ENCODE measurements at places on chromosomes 5 and 9. TPM values are rescaled to one million over a fixed set of nuclear protein-coding genes. Genes with fewer than 3 reads are reported as not detected.

DNA sequence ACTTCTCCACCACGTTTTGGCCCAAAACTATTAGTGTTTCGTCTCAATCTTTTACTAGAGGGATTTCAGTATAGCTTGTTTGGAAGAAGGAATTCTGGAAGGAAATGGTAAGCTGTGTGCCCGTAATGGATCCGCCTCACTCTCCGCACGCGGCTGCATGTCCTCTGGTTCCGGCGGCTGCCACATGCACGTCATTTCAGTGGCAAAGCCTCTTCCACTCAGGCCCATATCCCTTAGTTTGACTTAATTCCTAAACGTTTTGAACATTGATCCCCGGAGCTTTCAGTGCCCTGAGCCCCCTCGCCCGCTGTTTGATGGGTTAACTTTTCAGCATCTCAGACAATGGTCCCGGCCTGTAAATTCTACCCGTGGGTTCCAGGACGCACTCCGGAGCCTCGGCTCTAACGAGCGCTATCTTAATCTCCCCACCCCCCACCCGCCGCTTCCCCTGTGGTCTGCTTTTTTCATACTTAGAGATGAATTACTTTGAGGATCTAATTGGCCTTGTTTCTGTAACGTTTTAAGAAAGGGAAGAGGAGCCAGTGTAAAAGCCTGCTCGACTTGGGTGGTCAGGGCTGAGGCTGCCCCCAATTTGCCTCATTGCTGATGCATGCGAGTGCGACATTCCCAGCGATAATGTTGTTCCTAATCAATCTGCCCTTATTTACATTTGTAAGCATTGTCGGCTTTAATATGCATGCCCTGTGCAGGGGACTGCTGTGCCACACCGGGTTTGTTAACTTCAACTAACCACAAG, 4.6 kb downstream of the PTCH1 start:
- no peak for DNase-seq

- no peak for DNase-seq
Measured at GRCh38 chr9:132986640-132987620, 8.4 kb downstream of the GFI1B start.

GRCh38 chr5:128234928-128235641, 151.5 kb downstream of the SLC12A2 start:
- no peak for DNase-seq

GRCh38 chr9:36640771-36641381, 68.2 kb downstream of the MELK start:
- DNase-seq: no peak

- no peak for DNase-seq
Measured at GRCh38 chr5:157245476-157245875, 20.4 kb upstream of the CYFIP2 start.

GRCh38 chr5:181121675-181122561, 9.1 kb downstream of the OR2V1 start:
- DNase-seq: no peak

DNA sequence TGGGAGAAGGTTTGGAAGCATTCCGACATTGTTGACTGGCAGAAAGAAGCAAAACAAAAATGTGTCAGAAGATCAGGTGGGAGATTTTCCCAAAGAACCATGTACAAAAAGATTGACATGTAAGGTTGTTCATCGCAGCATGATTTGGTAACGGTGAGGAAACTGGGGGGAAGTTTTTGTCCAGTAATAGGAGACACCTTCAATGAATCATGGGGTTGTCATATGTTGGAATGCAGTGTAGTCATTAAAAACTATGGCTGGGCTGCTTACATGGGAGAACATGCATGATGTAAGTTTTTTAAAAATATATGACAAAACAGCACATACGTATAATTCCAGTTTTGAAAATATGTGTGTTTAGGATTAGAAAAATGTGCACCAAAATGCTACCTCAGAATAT, 50.5 kb downstream of the HSD17B3 start:
- DNase-seq: no peak

- no peak for DNase-seq
Measured at GRCh38 chr9:134558124-134558905, 83.3 kb upstream of the COL5A1 start.

GNG10 gene
- 69.4 TPM for polyA plus RNA-seq

GFM2 gene
- polyA plus RNA-seq: 52.5 TPM

GRCh38 chr5:151947931-151948608, 23.4 kb upstream of the GLRA1 start:
- no peak for DNase-seq

DNA sequence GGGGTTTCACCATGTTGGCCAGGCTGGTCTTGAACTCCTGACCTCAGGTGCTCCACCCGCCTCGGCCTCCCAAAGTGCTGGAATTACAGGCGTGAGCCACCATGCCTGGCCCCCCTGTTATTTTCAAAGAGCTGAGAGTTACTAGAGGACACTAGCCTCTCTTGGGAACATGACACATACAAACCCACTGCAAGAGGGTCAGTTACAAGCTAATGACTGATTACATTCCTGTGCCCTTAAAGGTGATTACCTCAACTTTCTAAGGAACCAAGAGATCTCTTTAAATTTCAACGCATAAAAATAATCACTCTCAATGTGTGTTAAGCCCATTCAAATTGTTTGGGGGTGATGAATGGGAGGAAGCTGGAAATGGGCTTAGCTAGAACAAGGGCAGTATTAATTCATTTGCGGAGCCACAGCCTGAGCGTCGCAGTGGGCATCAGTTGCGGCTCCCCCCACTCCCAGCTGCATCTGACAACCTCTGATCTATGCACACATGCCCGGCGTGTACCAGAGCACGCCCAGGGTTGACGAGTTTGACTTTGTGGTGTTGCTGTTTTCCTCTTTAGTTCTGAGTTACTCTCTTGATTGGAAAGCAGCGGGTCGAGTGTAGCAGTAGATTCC, 146.9 kb downstream of the GOLPH3 start:
- DNase-seq: no peak

DNA sequence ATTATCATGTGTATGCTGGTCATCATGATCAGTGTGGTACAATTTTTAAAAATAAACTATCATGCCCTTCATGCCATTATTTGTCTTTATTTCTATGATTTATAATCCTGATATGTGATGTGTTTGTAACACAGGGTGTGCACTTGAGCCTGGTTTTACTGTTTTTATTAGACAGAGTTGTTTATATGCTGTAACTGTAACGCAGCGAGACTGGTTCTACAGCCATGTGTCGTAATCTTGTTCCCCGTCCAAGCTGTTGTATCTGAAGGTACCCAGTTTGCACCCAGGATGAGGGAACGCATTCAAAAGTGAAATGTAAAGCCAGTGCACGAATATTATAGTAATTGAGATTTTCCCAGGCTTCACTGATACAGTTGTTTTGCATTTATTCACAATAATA, 28.2 kb downstream of the SNX18 start:
- DNase-seq: no peak

TBCA gene
- polyA plus RNA-seq: 331 TPM

DNA sequence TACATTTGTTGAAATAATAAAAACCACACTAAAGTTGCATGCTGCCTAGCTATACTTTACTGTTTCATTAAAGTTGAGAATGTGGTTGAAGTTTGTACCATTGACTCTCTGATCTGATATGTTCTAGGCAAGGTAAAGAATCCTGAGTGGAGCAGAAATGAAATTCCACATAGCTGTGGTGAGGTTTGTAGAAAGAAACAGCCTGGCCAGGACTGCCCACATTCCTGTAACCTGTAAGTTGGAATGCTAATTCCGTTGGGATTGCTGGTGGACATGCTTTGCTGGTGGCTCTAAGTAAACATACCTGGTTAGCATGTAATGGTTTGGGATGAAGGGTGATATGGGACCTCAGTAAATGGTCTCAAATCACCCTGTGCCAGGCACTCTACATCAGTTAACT, 16.8 kb downstream of the NFX1 start:
- DNase-seq: no peak

DNA sequence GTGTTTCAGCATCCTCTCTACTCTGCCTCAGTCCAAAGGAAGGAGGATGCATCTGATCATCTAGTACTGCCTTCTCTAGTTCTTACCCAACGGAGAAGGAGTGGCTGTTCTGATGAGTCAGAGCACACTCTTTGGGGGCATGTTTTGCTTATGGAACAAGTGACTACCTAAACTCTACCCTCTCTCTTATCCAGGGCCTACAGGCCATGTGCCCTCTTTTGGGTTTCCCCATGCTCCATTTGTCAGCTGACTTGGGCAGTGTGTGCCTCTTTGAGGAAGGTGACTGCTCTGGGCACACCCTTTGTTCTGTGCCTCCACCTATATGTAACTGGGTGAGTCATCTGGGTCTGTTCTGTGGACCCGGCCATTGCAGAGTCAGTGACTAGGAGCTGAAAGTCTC, 89.6 kb upstream of the BNC2 start:
- DNase-seq: no peak

DNA sequence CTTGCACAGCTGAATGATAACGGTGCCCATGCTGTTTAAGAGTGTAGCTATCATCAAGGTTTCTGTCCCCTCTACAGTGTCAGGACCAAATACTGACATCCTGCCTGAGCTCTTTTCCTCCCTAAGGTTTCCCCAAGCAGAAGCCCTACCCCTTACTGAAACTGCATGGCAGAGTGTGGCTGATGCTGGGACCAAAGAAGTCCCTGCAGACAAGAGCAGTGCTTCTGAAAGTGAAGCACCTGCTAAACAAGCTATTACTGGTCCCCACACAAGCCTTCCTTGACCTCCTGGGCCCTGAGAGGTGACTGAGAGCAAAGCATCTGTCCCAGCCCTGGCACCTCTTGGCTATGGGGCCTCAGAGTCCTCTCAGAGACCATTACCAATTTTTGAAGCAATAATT, 56.1 kb downstream of the CFAP90 start:
- DNase-seq: no peak

SPINK7 gene
- polyA plus RNA-seq: 0.28 TPM

Data from left renal cortex interstitium (tissue), 4 donors.